RWPE1 (cell line): ENCODE measurements at places on chromosomes 2 and 18.

DNA sequence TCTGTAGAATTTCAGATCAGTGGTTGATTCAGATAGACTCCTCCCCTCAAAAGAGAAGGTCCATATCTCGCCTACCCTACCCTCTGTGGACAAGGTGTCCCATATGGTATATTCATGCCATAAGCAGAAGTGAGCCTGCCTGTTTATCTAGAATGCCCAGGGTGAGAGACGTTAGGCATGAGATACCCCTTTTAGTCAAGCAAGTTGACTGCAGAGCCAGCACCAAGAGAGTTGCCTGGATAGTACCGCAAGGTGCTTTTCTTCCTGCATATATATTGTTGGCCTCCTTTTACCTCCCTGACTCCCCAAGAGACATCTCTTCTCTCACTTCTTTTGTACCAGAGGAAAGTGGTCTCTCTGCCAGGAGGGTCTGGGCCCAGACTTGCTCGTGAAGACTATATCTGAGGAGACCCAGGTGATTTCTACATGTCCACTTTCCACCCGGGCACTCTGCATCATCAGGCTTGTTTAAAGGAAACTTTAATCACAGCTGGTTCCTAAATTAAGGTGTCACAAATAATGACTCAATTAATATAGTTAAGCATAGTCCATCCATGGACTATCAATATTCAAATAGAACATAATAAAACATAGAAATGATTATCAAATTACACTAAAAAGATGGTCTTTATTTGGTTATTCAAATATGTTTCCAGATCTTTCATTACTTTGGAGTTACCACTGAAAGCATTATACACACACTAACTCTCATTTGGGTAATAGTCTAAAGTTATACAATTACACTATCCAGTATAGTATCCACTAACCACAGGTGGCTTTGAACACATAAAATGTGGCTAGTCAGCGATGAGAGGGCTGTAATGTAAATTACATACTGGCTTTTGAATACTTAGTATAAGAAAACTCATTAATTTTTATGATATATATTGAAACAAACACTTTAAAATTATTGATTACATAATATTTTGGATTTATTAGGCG is 4.1 kb downstream of the ITGA4 start:
- DNase-seq, result no peak

- DNase-seq, result no peak
Observed at GRCh38 chr18:14768241-14768640, 20.3 kb downstream of the ANKRD30B start.

GRCh38 chr2:142961202-142961601 is 83.7 kb downstream of the KYNU start:
- DNase-seq, result no peak

- no peak for DNase-seq
Observed at GRCh38 chr2:40867829-40868228, 415.9 kb upstream of the SLC8A1 start.

DNA sequence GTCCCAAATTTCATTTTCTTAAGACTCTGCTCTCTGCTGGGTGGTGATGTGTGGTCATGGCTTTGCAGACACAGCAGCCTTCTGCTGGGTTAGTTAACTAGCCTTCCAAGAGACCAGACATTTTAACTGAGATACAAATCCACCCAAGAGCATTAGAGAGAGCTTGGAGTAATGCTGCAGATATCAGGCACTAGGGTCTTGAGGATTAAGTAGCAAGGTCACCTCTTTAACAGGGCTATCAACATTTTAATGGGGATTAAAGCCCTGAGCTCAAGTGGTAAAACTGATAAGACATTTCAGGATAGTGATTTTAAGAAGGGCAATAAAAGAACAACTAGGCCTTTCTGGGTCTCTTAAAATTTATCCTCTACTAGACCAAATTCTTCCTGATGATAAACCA is 461.2 kb downstream of the MEIS1 start:
- no peak for DNase-seq

GRCh38 chr2:69933839-69934613 is 19.1 kb downstream of the MXD1 start:
- DNase-seq, result peak; percentile 72

DNA sequence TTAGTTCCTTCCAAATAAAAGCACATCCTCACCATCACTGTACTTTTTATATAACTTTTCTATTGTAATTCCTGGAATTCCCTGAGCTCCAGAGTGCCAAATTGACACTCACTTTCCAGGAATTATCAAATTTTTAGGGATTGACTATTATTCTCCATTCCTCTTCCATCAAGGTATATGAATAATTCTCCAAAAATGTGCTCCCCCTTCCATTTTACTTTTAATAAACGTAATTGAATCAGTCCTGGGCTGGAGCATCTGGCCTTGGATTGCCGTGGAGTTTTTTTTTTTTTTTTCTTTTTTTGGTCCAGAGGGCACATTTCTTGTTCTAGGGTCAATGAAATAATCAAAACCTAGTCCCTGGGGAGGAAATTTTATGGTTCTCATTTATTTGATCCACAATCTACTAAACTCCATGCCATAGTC is 304.3 kb downstream of the CDCA7 start:
- peak; percentile 45 for DNase-seq

DNA sequence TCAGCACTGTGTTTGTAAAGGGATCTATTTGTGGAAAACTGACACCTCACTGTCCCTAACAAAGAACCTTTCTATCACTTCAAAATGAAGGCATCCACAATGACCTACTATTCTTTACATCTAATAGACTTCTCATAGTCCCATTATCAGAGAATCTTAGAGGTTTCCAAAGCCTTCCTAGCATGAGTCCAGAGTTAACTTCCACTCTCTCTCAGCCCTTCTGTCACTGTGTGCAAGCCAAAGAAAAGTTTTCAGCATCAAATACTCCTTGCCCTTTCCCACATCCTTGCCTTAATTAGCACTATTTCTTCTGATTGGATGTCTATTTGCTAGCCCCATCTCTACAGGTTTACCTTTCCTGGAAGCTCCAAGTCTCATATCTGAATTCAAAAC is 178.5 kb downstream of the ERBB4 start:
- DNase-seq, result no peak

DNA sequence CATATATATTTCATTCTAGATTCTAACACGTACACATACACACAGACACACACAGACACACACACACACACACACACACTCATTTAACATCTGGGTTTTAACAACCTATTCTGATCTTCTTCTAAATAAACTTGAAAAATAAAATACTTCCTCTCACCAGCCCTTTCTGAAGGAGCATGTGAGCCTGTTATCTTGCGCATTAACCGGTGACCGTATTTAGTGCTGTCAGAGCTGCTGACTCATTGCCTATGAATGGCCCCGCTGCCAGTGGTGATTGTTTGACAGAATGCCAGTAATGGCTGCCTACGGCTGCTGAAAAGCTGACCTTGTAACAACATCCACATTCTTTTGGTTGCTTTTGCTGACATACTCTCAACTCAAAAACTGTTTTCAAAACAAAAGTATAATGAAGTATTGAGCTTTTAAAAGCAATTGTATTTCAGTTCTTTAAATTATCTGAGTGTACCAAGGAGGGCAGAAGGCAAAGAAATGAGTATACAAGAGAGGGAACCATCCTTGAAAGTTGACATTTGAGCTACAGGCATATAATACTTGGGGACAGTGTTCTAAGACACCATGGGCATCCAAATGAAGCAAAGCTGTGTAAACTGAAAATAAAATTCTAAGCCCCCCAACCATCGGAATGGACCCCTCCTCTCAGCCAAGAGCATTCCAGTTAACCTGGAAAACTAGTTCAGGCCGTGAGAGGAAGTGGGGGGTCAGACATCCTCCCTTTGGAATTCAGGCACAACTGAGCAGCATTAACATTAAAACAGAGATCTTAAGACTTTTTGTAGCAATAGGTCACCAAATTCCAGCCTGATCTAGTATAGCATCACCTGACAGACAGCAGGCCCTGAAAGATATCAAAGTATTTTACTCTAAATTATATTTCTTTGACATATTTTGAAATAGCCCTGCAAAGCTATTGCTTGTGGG is 50.2 kb upstream of the DTNA start:
- peak; percentile 71 for DNase-seq

GRCh38 chr2:40404517-40404916 is 47.4 kb downstream of the SLC8A1 start:
- DNase-seq, result no peak

GRCh38 chr2:163734401-163734800 is 1.4 kb downstream of the FIGN start:
- no peak for DNase-seq

DNA sequence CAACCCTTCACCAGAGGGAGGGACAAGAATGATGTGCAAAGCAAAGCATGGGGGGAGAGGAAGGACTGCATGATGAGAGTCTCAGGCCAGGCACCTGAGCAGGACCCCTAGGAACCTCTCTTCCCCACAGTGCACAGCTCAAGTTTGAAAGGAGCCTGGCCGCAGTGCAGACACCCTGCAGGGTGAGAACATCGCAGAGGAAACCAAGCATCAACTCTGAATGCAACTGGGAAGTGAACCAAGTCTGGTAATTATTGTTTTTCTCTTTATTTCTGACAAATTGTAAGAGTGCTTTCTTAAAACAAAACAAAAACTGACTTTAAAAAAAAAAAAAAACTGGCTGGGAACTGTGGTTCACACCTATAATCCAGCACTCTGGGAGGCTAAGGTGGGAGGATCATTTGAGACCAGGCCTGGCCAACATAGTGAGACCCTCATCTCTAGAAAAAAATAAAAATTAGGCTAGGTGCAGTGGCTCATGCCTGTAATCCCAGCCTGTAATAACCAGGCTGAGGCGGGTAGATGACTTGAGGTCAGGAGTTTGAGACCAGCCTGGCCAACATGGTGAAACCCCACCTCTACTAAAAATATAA is 15.3 kb downstream of the NPC1 start:
- no peak for DNase-seq

DNA sequence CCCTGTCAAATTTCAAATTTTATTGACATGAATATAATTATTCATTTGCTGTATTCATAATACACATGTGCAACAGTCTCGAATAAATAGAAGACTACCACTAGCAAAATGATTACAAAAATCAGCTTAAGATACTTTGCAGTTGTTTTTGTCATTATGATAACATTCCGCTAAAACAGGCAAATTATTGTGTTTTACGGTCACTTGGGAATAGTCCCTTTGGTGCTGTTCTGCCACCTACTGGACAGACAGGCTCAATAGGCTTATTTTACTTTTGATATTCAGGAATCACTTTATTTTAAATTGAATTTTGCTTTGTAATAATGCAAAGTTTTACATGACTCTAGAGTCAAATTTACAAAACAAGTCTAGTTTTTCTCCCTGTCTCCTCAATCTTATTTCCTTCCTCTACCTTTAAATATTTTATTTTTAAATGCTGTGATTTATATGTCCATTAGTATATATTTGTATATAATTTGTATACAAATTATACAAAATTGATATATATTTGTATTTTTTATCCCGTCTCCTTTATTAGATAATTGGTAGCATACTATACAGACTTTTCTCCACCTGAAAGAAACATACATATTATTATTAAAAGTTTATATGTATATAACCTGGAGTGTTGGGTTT is 456.3 kb downstream of the DLGAP1 start:
- DNase-seq, result peak; percentile 29

GRCh38 chr2:37068686-37069085 is 15.5 kb downstream of the HEATR5B start:
- no peak for DNase-seq

DNA sequence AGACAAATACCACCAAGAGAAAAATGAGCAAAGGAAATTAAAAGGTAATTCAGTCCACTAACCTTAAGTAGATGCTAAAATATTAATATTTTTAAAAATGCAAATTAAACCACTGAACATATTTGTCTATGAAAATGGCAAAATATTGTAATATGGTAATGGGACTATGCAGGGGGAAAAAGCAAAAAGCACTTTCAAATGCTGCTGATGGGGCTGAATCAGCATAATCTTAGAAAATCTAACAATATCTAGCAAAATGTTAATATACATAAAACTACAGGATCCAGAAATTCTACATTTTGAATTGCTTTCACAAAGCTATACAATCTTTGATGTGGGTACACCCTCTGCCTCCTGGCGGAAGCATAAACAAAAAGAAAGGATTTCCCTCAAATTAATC is 86.9 kb upstream of the DTNB start:
- DNase-seq, result no peak

DNA sequence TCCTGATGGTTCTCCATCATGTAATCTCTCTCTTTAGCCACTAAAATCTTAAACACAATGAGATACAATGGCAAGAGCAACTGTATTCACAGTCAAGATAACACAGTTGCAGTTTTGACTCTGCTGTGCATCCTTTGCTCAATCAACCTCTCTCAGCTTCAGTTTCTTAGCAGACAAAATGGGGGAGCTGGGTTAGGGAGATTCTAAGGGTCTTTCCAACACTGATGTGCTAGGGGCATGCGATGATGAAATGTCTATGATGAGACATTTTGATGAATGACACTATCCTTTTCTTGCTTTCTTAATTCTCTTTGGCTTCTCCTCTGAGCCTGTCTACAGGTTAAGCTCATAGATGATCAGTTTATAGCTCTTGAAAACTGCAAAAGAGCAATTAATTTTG is 1.1 kb downstream of the SERPINB10 start:
- DNase-seq, result no peak

DNA sequence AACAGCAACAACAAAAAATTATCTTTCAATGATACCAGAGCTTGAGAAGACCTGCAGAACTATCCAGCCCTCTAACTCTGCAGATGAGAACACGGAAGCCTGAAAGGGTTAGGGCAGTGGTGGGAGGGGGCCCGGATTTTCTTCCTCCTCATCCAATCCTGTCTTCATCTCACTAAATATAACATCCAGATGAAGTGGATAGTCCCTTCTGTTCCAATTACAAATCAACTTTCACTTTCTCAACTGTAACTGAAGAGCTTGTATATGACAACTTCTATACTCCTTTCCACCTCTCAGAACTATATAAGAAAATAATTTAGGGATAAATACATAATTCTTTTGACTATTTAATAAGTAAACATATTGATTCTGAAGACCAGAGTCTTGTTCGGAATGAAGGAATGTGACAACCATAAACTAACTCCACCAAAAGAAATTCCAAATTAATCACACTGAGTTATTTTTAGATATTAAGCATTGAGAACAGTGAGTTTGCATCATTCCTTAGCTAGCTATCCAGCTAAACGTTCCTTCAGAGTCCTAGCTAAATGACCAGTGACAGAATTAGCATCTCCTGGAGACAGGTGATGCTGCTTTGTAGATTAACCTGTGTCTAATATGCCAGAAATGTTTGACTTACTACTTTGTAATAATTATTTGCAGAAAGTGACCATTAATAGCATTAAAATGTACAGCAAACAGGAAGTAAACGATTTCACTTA is 32.7 kb downstream of the SFT2D3 start:
- no peak for DNase-seq

- DNase-seq, result no peak
Observed at GRCh38 chr18:49319590-49319989, 140.9 kb downstream of the DYM start.

DNA sequence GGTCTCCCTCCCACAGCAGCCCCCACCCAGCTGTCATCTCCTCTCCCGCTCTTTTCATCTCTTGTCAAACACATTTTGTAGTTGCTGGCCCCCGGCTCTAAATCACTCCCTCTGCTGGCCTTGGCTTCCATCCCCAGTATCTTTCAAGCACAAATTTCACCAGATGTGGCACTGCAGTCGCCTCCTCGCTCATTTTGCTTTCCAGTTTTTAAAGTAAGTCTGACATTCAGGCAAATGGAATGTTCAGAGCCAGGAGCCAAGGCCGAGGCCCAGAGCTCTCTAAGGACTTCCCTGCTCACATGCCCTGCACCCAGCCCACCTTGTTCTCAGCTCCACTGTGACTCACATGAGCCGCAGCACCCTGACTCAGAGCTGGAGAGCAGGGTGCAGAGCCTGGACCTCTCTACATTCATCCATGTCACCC is 158.4 kb downstream of the GALNT14 start:
- peak; percentile 93 for DNase-seq
